ENCODE measurements at places on chromosomes 6 and 20.

GRCh38 chr6:143397227-143398222 is 53.0 kb downstream of the ADAT2 start:
- DNase-seq = no peak

GRCh38 chr6:16352258-16352635 is 113.9 kb downstream of the GMPR start:
- DNase-seq = no peak

GRCh38 chr20:55557191-55557590 is 448.1 kb downstream of the CBLN4 start:
- no peak for DNase-seq

GRCh38 chr6:28349344-28349891 is 329 bp upstream of the ZKSCAN3 start:
- DNase-seq = no peak

- DNase-seq = no peak
Observed at GRCh38 chr20:8457978-8458377, 325.9 kb downstream of the PLCB1 start.
